ENCODE measurements at places on chromosomes 11 and 22.

GRCh38 chr11:44767421-44767820, 40.7 kb downstream of the TSPAN18 start:
- DNase-seq, result no peak

- DNase-seq, result no peak
Measured at GRCh38 chr11:120722524-120722923, 211.0 kb downstream of the GRIK4 start.

- DNase-seq, result no peak
Measured at GRCh38 chr11:108774037-108774730, 109.3 kb downstream of the DDX10 start.

GRCh38 chr22:41870786-41871185, 37.9 kb downstream of the SREBF2 start:
- no peak for DNase-seq

DNA sequence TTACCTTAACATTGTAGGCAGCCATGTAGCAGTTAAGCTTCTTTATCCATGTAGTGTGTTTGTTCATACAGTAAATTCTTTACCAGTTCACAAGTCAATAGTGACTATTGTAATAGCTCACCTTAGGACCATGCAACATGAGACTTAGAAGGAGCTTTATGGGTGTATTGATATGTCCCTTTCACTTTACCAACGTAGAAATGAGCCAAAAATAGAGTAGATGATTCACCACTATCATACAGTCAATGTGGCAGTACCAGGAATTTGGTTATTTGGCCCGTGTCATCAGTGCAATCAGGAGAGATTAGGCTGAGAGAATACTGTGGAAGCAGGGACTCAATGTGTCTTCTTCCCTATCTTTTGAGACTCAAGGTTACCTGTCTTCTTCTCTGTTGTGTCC, 4.7 kb downstream of the ZDHHC13 start:
- DNase-seq, result no peak
